ENCODE measurements at places on chromosomes 5 and 9.

DNA sequence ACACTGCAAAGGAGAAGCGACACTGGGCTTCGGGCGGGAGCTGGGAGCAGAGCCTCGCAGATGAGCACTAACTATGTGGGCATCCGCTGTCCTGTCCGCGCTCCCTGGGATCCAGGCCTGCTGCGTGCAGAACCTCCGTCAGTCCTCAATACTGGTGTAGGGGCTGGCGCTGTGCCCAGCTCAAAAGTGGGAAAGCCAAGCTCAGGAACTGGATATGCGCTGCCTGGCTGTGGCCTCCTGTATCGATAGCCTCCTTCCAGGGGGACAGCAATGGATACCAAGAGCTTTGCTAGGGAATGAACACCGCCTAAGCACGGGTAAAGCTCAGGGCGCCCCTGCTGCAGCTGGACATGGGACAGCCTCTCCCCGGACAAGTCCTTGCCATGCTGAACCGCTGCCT lies 270.4 kb downstream of the NSG2 start:
- no peak for DNase-seq

DNA sequence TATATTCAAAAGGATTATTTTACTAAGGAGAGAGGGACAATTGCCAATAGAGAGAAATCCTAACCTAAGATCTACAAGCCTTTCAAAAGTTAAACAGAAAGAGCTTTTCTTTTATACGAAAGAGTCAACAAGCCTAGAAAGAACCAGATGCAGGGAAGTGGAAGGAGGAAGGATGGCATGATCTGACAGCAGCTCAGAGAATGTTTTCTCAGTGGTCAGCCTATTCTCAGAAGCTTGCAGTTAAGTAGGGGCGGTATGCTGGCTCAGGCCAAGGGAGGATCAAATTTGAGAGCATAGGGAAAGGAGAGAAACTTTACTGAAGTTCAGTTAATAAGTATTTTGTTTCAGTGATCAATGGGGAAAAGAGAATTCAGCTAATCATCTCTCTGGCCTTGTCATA lies 88.0 kb upstream of the FTMT start:
- DNase-seq, result no peak

DNA sequence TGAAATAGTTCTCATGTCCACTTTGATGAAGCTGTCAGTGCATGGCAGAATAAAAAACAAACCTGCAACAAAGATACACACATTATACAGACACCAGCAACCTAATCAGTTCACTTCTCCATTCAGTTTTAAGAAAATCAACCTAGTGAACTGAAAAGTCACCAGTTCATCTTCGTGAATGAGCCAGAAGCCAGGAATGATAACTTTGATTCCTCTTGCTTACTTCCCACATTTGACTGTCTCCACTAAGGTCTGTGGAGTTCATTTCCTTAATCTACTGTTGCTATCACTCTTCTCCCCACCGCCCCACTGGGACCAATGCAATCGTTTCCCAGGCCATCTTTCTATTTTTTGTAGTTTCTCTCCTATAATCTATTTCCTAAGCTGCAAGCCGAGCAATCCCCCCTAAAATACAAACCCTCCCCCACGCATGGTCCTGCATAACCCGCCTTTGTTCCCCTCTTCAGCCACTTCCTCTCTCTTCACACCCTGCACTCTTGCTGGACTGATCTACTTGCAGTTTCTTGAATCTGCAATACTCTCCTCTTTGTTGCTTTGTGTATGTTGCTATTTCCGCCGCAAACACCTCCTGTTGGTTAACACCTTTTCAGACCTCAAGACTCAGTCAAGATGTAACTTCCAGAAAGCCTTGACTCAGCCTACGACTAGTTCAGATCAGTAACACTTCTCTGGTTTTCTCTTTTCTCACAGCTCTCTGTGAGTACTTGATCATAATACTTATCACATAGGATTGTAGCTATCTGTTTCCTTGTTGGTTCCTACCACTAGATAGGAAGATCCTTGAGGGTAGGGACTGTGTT lies 16.6 kb downstream of the STOM start:
- DNase-seq, result no peak

- no peak for DNase-seq
These were observed 48.3 kb upstream of the HRH2 start for GRCh38 chr5:175609526-175609925.

DNA sequence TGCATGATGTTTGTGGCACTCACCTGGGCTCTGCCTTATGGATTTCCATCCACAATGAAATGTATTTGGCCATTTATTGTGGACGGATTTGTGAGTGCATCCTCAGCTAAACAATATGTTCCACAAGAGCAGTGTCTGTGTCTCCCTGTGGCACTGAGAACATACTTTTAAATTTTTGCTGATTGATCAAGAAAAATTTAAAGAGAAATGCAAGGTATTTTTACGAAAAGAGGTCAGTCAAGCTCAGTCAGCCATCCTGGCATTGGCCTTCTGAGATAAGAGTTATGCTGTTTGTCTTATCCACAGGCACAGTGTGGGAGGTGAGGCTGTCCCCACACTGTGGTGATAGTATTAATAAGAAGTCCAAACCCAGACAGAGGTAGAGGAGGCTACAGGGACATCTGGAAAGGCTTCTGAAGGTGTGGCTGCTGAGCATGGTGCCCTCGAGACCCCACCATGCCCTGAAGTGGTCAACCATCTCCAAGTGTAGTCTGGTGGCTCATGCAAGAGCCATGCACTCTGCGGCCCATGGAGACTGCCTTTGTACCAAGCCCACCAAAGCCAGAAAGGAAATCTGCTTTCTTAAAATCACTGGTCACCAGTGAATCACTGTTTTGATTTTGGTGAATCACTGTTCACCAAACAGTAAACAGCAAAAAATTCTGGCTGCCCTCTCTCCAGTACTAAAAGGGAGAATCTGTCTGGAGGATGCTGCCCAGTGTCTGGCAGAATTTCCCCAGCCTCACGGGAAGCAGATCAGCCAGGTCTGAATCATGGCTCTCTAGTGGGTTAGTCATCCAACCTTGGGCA lies 28.8 kb downstream of the SPOCK1 start:
- DNase-seq, result no peak

DNA sequence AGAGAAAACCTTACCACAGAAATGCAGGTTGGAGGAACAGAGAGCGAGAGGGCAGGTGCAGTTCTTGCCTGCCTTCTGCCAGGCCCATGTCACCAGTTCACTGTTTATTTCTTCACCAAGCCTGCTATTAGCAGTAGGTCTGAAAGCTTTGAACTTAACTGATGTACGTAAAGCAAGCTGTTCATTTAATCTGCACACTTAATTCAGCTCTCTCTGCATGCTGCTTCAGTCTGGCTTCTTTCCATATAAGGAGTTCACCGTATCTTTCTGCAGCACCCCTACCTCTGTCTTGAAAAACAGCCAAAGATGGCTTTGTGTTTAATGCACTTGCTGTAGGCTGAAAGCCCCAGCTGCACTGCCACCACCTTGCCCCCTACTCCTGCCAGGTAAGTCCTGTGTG lies 205.1 kb downstream of the RAB3C start:
- no peak for DNase-seq

- no peak for DNase-seq
These were observed 8.0 kb downstream of the PTCD2 start for GRCh38 chr5:72328172-72328571.

DNA sequence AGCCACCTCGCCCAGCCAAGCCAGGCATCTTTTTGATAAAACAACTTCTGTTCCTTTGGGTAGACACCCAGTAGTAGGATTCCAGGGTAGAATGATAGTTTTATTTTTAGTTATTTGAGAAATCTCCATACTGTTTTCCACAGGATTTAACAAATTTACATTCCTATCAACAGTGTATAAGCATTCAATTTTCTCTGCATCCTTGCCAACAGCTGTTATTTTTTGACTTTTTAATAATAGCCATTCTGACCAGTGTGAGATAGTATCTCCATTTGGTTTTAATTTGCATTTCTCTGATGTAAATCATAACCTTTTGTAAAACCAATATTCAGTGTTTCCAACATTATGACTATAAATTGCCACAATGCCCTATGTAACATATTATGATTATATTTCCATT lies 28.2 kb upstream of the CCNB1 start:
- no peak for DNase-seq

DNA sequence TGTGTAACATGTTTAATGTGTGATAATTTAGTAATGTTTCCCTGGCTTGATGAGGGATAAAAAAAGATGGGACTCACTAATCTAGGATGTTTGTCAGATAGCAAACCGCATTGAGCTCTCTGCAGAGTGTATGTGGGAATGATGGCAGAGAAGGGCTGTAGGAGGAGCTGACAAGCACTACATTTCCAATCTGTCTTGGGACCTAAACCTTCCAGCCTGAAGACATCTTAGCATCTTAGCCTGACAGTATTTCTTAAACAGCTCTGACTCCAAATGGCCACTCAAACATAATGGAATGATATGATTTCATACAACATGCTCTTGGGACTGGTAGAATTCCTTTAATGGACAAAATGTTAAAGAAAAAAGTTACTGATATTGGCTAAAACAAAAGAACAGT lies 116.7 kb downstream of the PPP2R2B start:
- no peak for DNase-seq
